T-cell (primary cell): ENCODE measurements at places on chromosomes 6 and 20. TPM values are rescaled to one million over a fixed set of nuclear protein-coding genes. Genes with fewer than 3 reads are reported as not detected.
A peak's percentile ranks its signal among the peaks of the same experiment; 100 is the strongest.

DNA sequence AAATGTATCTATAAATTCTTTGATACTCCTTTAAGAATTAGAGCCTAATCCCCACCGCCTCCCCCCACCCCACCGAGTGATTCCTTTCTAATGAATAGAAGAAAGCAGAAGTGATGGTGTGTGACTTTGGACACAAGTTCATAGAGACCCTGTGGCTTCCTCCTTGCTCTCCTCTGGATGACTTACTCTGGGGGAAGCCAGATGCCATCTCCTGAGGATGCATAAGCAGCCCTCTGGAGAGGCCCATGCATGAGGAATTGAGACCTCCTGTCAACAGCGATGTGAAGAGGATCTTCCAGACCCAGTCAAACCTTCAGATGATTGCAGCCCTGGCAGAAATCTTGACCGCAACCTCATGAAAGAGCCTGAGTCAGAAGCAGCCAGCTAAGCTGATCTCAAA, 21.1 kb downstream of the AHCY start:
- H3K36me3 ChIP-seq, result peaks cover 25% of the 10 kb centered on the region
- no peak overlapping the region for H3K27ac ChIP-seq
- DNase-seq, result no peak
- H3K4me3 ChIP-seq, result no peak overlapping the region
- no peaks in the 10 kb centered on the region for H3K27me3 ChIP-seq

The SRSF12 gene
- not detected for total RNA-seq

DNA sequence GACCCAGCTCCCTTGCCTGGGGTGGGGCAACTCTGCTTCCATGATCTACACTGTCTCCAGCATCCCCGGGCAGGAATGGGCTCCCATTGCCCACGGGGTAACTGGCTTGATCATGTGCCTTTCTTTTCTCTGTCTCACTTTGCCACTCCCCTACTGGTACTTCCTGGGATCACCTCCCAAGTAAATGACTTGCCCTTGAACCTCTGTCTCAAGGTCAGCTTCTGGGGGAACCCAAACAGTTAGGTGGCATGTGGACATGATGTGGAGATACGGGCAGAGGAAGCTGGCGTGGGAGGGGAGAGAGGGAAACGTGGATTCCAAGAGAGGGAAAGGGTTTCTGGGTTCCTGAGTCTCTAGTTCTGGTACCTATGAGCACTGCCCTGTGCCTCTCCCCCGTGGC, 63.8 kb upstream of the RALY start:
- no peak overlapping the region for H3K27ac ChIP-seq
- H3K4me3 ChIP-seq, result no peak overlapping the region
- H3K4me1 ChIP-seq, result no peaks in the 10 kb centered on the region
- H3K27me3 ChIP-seq, result peaks cover 14% of the 10 kb centered on the region
- H3K36me3 ChIP-seq, result no peaks in the 10 kb centered on the region

The MICA gene
- 5.5 TPM for total RNA-seq

DNA sequence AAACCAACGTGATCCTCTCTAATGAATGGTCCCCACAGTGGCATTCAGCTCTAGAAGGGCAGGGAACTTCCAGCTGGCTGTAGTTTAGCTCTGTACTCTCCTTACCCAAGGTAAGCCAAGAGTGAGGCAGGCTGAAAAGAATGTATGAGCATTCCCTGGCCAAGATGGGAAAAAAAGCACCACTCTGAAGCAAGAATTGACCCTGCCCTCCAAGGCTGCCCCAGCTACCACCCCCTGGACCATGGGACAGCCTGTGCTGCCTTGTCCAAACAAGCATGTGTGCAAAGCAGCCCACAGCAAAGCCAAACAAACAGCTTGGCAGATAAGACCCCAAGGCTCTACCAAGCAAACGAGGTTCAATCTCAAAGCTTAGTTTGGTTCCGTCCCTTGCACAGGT, 73.9 kb downstream of the GFOD1 start:
- no peak for DNase-seq
- H3K4me3 ChIP-seq, result no peak overlapping the region
- H3K27ac ChIP-seq, result no peak overlapping the region
- H3K4me1 ChIP-seq, result no peaks in the 10 kb centered on the region
- H3K36me3 ChIP-seq, result no peaks in the 10 kb centered on the region

- peak; percentile 42 for DNase-seq
- H3K27ac ChIP-seq, result no peak overlapping the region
- H3K4me3 ChIP-seq, result peak overlapping the region; percentile 12
- peaks cover 9% of the 10 kb centered on the region for H3K4me1 ChIP-seq
These were observed 5.3 kb upstream of the FOXC1 start for GRCh38 chr6:1604158-1605003.

DNA sequence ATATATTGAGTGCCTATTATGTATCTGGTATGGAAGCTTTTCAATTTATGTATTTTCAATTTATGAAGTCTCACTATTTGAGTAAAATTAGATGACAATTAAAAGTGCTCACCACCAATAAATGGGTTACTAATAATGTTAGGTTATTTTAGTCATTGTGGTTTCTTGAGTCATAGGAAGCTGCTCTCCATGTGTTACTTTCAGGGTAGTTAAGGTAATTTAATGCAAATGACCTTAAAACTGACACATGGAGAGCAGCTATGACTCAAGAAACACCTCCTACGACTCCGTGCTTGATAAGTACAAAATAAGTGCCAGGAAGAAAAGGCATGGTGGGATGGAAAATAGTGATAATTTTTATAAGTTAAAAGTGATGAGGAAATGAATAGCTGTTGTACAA, 16.5 kb upstream of the TINAG start:
- no peak for DNase-seq
- H3K4me1 ChIP-seq, result no peaks in the 10 kb centered on the region
- no peaks in the 10 kb centered on the region for H3K27me3 ChIP-seq
- no peaks in the 10 kb centered on the region for H3K36me3 ChIP-seq

GRCh38 chr6:44841829-44842228, 454.3 kb downstream of the CDC5L start:
- no peak overlapping the region for H3K27ac ChIP-seq
- no peaks in the 10 kb centered on the region for H3K27me3 ChIP-seq
- no peak overlapping the region for H3K4me3 ChIP-seq
- no peaks in the 10 kb centered on the region for H3K4me1 ChIP-seq
- no peaks in the 10 kb centered on the region for H3K36me3 ChIP-seq
